ENCODE measurements at places on chromosomes 1 and 21. TPM values are rescaled to one million over a fixed set of nuclear protein-coding genes. Genes with fewer than 3 reads are reported as not detected.

DNA sequence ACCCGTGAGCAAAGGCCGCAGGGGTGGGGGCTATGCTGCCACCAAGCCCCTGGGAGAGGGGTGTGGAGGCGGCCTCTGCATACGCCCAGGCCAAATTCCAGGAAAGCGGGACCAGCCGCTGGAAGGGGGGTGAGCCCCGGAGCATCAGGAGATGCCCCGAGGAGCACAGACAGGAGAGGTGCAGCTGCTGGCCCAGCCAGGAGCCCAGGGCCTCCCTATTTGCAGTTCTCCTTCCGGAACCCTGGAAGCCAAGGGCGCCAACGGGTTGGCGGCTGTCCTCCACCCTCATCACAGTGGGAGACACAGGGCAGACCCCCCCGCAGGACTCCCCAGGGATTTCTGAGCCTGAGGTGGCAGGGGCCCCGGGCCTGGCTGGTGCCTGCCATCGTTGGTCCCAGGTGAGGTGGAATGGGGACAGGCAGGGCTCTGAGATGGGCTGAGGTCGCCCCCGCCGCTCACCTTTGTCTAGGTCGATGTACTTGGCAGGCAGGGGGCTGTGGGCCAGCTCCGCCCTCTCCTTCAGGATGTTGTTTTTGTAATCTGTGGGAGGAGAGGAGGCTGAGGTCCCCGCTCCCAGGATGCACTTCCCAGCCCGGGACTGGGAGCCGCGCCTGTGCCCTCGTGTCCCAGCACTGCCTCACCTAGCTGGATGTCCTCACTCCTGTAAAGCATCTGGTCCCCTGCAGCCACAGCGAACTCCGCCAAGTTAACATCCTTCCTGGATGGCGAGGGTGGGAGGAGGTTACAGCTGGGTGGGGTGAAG, 4.4 kb upstream of the DVL1 start:
- DNase-seq = no peak

DNA sequence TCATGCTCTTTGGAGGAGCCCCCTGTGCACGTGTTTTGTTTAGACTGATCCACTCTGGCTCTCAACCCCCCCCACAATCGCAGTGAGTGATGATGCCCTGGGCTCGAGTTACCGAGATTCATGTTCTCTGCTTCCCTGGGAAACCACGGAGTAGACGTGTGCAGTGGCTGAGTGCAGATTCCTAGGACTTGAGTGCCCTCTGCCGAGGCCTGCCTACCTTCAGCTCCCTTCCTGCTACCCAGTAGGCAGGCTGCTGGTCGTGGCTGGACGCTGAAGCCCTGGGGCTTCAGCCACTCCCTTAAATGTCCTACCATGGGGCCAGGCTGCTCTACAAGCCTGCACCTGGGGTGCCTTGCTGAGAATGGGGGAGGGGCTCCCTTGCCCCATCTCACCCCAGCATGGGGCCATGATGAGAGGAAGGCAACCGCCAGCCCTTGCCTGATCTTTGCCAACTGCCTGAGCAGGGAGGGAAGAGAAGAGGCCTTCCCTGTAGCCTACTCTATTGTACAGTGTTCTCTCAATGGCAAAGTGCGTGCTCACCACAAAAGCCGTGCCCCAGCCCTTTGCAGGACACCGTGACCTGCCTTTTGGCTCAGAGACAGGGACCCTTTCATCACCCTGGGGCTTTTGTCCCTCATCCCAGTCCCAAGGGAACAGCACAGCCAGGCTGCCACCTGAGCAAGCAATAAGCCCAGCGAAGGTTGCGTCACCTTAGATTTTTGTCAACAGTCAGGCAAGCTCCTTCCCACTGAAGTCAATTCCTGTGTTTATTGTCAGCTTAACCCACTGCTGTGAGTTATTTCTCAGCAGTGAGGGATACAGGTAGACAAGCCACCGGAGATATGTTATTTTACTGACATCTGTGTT, 4.1 kb upstream of the GRIK3 start:
- DNase-seq = peak; percentile 80

DNA sequence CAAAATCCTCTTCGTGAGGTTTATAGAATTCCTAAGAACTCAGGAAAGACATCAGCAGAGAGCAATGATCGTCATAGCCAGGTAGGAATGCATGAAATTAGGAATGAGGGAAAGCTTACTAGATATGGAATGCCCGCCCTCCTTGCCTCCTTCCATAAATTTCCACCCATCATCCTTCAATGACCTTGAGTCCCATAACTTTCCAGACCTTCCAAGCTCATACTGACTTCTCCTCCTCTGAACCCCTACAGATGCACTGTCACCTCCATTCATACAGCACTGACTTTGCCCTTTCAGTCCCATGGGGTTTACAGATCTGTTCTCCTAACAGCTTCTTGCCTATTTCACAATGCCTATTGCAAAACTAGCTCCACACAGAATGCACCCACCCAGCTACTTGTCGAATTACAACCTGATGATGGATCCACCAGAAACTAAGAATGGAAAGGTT, 23.8 kb upstream of the PPP1R15B start:
- DNase-seq = no peak

- DNase-seq = peak; percentile 73
Observed at GRCh38 chr1:231211005-231211857, 29.8 kb upstream of the GNPAT start.

GRCh38 chr1:151157067-151157531, 650 bp downstream of the TNFAIP8L2 start:
- no peak for DNase-seq

- no peak for DNase-seq
Observed at GRCh38 chr1:195617106-195617505, 991.1 kb downstream of the KCNT2 start.

GRCh38 chr1:6118415-6118814, 61.7 kb downstream of the CHD5 start:
- no peak for DNase-seq

DNA sequence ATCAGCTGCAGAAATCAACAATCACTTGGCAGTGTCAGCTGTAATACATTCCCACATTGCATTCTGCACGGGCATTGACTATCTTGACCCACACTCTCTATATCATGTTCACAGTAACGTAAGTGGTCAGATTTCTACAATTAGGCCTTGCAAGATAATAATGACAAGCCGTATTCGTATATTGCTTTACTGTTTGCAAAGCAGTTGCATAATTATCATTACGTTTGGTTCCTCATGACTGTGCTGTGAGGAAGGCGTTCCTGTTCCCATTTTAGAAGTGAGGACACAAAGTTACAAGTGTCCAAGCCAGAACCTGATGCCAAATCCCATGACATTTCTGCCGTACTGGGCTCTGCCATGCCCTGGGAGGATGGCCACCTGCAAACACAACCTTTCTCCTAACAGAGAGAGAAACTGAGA, 53.5 kb upstream of the TARBP1 start:
- no peak for DNase-seq

DNA sequence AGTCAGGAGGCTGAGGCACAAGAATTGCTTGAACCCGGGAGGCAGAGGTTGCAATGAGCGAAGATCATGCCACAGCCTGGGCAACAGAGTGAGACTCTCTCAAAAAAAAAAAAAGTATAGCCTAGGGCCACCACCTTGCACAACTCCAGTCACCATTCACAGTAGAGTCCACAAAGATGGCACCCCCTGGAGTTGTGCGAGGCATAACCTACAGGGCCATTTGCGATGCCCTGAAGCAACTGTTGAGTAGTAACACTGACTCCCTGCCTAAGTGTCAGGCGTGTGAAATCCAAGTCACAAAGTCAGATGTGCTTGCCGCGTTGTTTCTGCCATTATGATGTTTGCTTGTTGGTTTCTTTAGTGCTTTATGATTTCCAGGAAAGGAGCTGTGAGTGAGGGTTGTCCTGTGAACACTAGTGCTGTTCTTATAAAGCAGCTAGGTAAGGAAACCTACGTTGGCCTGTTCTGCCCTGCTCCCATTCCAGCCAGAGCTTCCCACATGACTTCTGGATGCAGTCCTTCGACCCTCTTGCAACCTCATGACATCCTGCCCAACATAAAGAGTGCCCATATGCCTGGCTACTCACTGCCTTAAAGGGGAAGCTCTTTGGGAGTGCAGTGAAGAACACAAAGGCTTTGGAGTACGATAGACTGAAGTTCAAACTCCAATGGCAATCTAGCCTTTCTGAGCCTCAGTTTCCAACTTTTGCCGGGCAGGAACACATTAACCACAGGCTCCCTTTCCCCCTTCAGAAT, 29.8 kb downstream of the FHAD1 start:
- no peak for DNase-seq

- no peak for DNase-seq
Observed at GRCh38 chr1:170067253-170067819, 7.2 kb downstream of the KIFAP3 start.

PADI1 gene
- total RNA-seq = not detected

ANXA9 gene
- 0.25 TPM for total RNA-seq

TRIM58 gene
- total RNA-seq = 2.5 TPM

PCP4L1 gene
- 18.6 TPM for total RNA-seq

HAO2 gene
- not detected for total RNA-seq

TAL1 gene
- total RNA-seq = 4.8 TPM

CFHR4 gene
- total RNA-seq = not detected

TMEM125 gene
- total RNA-seq = 8.0 TPM

PRRX1 gene
- 22.1 TPM for total RNA-seq
